ENCODE measurements at places on chromosomes 16 and 17.

DNA sequence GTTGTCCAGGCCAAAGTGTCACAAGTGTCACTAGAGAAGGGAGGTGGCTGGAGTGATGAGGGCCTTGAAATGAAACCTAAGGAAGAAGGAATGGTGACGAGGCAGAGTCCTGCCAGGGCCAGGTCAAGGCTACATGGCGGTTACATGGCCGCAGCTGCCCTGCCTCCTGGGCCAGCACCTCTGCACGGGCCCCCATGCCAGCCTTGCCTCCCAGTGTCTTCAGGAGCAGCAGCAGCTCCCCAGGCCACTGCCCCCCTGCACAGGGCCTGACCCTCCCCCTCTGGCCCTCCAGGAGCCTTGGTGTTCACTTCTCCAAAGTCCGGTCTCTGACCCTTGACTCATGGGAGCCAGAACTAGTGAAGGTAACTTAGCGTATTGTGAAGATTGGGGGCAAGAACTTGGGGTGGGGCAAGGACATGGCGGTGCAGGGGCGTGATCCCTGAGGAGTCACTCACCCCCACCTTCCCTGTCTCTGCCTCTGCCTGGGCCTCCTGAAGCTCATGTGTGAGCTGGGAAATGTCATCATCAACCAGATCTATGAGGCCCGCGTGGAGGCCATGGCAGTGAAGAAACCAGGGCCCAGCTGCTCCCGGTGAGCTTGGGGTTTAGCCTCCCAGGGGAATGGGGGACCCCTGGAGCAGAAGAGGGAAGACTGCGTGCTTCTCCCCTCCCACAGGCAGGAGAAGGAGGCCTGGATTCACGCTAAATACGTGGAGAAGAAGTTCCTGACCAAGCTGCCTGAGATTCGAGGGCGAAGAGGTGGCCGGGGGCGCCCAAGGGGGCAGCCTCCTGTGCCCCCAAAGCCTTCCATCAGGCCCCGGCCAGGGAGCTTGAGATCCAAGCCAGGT lies 4.1 kb upstream of the KCTD11 start:
- no peak for DNase-seq

- DNase-seq, result no peak
Observed at GRCh38 chr16:10992112-10992511, 47.7 kb downstream of the CLEC16A start.

DNA sequence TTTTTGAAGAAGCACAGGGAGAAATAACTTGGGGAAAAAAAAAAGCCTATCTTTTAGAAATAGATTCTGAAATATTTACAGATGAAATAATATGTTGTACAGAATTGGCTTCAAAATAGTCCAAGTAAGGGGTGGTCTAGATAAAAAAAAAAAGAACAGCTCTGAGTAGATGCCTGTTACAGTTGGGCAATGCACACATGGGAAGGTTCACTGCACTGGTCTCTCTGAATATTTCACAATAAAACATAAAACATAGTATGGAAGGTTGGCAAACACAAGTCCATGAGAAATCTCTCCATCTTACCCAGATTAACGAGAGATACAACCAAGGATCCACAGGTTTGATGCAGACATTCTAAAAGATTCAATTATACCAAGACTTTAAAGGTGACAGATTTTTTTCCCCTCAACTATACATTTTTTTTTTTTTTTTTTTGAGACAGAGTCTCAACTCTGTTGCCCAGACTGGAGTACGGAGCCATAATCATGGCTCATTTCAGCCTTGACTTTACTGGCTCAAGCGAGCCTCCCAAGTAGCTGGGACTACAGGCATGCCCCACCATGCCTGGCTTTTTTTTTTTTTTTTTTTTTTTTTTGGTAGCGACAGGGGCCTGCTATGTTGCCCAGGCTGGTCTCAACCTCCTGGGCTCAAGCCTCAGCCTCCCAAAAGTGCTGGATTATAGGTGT lies 58.0 kb downstream of the KANSL1 start:
- no peak for DNase-seq

DNA sequence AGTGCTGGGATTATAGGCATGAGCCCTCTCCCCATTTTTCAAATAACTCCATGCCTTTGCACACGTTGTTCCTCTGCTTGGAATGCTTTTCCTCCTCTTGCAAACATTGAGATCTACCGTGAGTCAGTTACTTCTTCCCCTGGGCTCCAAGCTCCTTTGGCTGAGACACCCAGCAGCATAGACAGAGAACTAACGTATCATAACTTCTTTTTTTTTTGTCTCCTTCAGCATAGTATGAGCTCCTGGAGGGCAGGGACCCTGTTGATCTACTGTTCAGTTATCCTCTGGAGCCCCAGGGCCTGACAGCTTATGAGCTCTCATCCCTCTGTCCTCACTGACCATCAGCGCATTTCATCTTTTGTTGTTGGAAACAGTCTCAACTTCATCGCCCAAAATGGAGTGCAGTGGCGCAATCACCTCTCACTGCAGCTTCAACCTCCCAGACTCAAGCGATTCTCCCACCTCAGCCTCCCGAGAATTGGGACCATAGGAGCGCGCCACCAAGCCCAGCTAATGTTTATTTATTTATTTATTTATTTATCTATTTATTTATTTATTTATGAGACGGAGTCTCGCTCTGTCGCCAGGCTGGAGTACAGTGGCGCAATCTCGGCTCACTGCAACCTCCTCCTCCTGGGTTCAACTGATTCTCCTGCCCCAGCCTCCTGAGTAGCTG lies 2.2 kb downstream of the SPAG7 start:
- no peak for DNase-seq

GRCh38 chr17:5921512-5922282 lies 148.5 kb upstream of the WSCD1 start:
- no peak for DNase-seq

DNA sequence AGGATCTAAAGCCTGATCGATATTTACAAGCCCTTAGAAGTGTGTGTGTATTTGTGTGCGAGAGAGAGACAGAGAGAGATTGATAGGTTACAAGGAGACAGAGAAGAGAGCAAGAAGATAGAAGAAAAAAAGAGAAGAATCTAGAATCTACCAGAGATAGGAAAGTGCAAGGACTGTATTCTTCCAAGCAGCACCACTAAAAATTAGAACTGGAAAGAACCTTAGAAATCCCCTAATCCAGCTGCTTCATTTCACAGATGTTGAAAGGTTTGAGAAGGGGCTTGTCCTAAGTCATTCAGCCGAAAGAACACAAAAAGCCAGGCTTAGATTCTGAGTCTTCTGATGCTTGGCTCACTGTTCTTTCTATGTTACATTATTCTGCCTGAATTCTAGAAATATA lies 92.2 kb downstream of the HS3ST3A1 start:
- DNase-seq, result no peak

- DNase-seq, result no peak
Observed at GRCh38 chr17:42779304-42779935, 990 bp upstream of the WNK4 start.

GRCh38 chr16:84780063-84780462 lies 39.7 kb upstream of the CRISPLD2 start:
- DNase-seq, result no peak

DNA sequence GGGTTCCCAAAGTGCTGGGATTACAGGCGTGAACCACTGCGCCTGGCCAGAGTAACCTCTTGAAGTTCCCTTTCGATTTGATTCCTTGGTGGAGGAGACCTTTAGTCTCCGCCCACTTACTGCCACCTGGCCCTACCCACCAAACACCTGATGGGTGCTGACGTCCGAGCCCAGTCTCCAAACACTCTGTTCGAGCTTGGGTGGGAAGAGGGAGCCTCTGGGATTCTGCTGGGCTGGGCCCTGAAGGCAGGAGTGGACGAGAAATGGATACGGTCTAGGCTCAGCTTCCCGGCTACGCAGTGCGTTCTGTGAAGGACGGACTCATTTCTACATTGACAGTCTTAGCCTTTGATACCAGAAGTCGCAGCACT lies 870 bp upstream of the ITGA3 start:
- DNase-seq, result no peak

DNA sequence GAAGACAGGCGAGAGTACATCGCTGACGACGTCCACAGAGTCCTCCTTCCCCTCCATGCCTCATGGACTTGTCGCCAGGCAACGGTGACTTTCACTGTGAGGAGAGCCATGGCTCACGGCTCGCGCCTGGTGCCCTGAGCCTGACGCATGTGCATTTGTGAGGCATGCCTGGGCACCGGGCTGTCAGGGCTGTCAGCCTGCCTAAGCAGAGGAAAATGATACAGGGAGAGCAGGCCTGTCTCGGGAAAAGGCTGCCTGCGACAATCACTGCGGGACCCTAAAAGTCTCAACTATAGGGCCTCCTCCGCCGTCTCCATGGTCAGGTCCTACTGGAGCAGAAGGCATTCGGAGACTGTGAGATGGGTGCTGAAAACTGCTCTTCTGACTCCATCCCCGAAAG lies 135.5 kb upstream of the WSB1 start:
- no peak for DNase-seq

GRCh38 chr17:72137161-72137560 lies 16.3 kb downstream of the SOX9 start:
- DNase-seq, result no peak

DNA sequence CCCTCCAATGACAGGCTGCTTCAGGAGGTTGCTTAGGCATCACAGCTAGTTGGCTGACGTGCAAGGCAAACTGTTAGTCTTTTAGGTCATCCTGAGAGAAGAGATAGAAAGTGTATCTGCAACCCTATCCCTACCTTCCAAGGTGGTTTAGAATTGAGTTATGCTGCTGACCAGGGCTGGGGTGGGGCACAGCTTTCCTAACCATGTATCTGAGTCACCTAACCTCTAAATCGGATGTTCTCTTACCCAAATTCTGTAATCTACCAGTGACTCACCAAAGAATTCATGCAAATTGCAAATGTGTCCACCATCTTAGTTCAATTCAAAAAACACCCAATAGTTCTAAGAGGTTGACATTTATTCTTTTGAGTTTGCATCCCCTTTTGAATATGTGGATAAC lies 107.2 kb upstream of the DYNLRB2 start:
- no peak for DNase-seq

GRCh38 chr16:54657058-54657708 lies 273.5 kb upstream of the IRX5 start:
- DNase-seq, result no peak

- no peak for DNase-seq
Observed at GRCh38 chr16:1324286-1324826, 9.1 kb upstream of the BAIAP3 start.

DNA sequence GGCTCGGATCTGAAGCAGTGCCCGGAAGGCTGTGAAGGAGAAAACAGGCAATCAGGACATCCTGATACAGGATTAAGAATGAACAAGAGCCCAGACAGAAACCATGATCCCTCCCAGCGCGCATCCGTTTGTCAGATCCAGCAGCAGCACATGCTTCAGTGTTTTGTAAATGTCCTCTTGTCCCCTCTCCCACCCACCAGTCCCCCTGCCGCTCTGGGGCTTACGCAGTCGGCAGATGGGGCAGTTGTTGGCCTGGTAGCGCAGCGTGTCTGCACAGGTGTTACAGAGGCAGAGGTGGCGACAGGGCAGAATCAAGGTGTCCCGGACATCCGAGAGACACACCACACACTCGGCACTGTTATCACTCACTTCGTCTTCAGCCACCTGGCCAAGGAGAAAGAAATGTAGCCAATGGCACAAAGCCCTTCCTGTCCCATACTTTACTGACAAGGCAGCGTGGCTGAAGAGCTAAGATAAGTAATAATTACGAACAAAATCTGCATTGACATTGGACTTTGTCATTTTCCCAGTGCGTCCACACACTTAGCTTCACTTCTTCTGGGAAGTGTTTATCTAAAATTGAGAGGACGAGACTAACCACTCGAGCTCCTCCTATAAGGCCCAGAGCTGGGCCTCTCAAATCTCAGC lies 20.7 kb upstream of the FOXJ1 start:
- DNase-seq, result no peak

DNA sequence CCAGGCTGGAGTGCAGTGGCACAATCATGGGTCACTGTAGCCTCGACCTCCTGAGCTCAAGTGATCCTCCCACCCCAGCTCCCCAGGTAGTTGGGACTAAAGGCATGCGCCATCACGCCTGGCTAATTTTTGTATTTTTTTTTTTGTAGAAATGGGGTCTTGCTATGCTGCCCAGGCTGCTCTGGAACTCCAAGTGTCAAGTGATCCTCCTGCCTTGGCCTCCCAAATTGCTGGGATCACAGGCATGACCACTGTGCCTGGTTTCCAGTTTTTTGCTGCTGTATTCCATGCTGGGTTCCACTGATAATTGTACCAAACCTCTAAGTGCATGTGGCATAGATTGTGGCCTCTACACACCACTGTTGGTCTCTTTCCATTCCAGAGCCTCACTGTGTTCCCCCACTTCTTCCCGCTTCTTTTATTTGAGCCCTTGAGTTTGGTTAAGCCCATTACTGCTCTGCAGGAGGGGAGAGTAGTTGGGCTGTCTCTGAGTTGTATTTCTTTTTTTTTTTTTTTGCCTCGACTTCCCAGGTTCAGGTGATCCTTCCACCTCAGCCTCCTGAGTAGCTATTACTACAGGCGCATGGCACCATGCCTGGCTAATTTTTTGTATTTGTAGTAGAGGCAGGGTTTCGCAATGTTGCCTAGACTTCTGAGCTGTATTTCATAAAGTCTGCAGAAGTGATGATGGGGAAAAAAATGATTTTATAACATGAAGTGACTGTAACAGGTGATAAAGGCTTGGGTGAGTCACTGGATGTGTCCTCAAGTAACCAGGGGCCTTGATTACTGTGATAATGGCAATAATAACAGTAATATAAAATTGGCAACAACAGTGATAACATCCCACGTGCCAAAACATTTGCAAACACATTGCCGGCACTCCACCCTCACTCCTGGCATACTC lies 30.0 kb downstream of the EEF2K start:
- no peak for DNase-seq

GRCh38 chr16:81327011-81327410 lies 12.2 kb downstream of the GAN start:
- no peak for DNase-seq

- no peak for DNase-seq
Observed at GRCh38 chr17:49003557-49004511, 6.6 kb downstream of the IGF2BP1 start.

DNA sequence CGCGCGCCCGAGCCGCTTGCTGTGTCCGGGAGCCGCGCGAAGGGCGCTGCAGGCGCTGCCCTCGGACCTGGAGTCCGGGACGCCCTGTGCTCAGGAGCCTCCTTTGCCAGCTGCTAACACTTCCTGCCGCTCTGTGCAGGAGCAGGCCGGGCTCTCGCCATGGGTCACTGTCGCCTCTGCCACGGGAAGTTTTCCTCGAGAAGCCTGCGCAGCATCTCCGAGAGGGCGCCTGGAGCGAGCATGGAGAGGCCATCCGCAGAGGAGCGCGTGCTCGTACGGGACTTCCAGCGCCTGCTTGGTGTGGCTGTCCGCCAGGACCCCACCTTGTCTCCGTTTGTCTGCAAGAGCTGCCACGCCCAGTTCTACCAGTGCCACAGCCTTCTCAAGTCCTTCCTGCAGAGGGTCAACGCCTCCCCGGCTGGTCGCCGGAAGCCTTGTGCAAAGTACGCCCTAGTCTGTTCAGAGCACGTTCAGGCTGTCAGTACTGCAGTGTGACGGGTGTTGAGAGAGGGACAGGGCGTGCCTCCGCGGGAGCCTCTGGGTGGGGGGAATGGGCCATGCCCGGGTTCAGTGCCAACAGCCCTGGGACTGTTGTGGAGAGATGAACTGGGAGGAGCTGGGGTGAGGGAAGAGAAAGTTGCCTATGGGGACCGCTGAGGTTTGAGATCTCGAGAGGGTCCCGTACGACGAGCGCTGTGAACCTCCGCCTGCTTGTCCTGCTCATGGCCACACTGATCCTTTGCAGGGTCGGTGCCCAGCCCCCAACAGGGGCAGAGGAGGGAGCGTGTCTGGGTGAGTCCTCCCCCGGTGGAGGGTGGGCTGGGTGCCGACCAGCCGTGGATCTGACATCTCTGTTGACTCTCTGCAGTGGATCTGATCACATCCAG lies 1.3 kb downstream of the ZNF276 start:
- no peak for DNase-seq

GRCh38 chr17:28216528-28216927 lies 102.5 kb upstream of the TMEM97 start:
- DNase-seq, result no peak
